ENCODE measurements at places on chromosomes 4 and X. TPM values are rescaled to one million over a fixed set of nuclear protein-coding genes. Genes with fewer than 3 reads are reported as not detected.

- H3K27me3 ChIP-seq, result no peaks in the 10 kb centered on the region
- peaks cover 3% of the 10 kb centered on the region for H3K4me1 ChIP-seq
Observed at GRCh38 chrX:77640702-77641101, 145.3 kb downstream of the ATRX start.

- no peak overlapping the region for H3K27ac ChIP-seq
- H3K36me3 ChIP-seq, result no peaks in the 10 kb centered on the region
- no peak overlapping the region for H3K4me3 ChIP-seq
- no peak for DNase-seq
Observed at GRCh38 chr4:36420111-36420679, 138.8 kb downstream of the DTHD1 start.

The HERC3 gene
- total RNA-seq, result 41.9 TPM

GRCh38 chrX:24498181-24498580 lies 33.1 kb downstream of the PDK3 start:
- H3K27me3 ChIP-seq, result no peaks in the 10 kb centered on the region
- DNase-seq, result peak; percentile 30
- H3K27ac ChIP-seq, result peak overlapping the region; percentile 35

DNA sequence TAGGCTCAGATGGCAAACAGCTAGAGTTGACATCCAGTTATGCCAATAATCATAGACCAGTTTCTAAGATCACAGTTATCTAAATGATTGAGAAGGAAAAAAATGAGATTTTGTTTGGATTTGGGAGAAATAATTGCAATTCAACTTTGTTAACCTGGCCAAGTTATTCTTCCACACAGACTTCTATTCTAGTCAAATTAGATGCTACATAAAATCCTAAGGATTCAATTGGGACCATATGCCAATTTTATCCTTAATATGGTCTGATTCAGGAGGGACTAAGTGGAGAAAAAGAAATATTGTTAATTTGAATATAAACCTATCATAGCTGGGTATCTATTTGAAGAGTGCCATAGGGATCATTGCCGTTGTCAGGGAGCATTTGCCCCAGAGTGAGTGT lies 178.3 kb upstream of the SLC7A11 start:
- H3K27me3 ChIP-seq, result no peaks in the 10 kb centered on the region
- H3K36me3 ChIP-seq, result no peaks in the 10 kb centered on the region
- H3K4me1 ChIP-seq, result no peaks in the 10 kb centered on the region
- DNase-seq, result no peak

- no peak for DNase-seq
- peaks cover 17% of the 10 kb centered on the region for H3K27me3 ChIP-seq
- H3K4me3 ChIP-seq, result no peak overlapping the region
- no peak overlapping the region for H3K27ac ChIP-seq
- peaks cover 1% of the 10 kb centered on the region for H3K4me1 ChIP-seq
Observed at GRCh38 chr4:88809576-88810219, 112.1 kb upstream of the NAP1L5 start.
